ENCODE measurements at places on chromosomes 5 and 9. TPM values are rescaled to one million over a fixed set of nuclear protein-coding genes. Genes with fewer than 3 reads are reported as not detected.

PKD2L2 gene
- 0.38 TPM for total RNA-seq

CAMK4 gene
- 5.1 TPM for total RNA-seq

PAEP gene
- not detected for total RNA-seq

LEAP2 gene
- under 0.01 TPM for total RNA-seq

MYOZ3 gene
- total RNA-seq, result 0.38 TPM

KIF4B gene
- total RNA-seq, result not detected

MARVELD2 gene
- total RNA-seq, result 0.38 TPM

PRUNE2 gene
- total RNA-seq, result 67.7 TPM

SPATA31D4 gene
- total RNA-seq, result not detected

IFNK gene
- not detected for total RNA-seq

PCDHGA11 gene
- total RNA-seq, result 3.1 TPM

AGXT2 gene
- total RNA-seq, result not detected

SPATA9 gene
- 0.85 TPM for total RNA-seq

Measured in regular cardiac myocyte (primary cell).